ENCODE measurements at places on chromosomes 7 and 10.

GRCh38 chr7:32871624-32872371, 19.8 kb downstream of the KBTBD2 start:
- no peak for DNase-seq

DNA sequence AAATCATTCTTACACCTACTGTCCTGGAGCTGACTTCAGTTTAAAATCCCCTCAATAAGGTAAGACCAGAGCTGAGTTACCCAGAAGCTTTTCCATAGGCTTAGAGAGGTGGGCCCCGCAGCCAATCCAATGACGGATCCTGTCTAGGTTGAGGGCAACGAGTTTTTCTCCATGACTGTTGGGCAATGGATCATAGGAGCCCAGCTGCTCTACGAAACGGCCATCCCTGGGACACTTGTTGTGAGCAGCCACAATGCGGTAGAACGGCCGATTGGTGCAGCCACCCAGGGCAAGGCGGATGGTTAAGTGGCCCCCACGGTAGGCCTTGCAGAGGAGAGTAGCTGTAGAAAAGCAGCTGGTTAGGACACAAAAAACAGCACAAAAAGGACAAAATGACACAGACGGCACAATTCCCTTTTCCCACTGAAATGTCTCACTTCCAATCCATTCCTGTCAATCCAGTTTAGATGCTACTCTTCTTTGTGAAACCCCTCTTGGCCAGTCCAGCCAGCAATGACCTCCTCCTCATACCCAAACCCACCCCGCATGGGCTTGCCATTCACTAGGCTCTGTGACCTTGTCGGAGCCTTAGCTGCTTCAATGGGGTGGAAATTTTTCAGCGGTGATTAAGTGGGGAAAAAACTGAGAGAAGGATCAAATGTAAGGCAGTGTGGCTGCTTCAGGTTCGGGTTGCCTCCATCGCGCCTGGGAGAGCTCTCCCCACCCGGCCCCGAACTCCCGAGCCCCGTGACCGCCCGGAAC, 580 bp downstream of the MRPS16 start:
- DNase-seq, result no peak

- DNase-seq, result no peak
Observed at GRCh38 chr7:144474800-144475615, 71.5 kb upstream of the NOBOX start.

DNA sequence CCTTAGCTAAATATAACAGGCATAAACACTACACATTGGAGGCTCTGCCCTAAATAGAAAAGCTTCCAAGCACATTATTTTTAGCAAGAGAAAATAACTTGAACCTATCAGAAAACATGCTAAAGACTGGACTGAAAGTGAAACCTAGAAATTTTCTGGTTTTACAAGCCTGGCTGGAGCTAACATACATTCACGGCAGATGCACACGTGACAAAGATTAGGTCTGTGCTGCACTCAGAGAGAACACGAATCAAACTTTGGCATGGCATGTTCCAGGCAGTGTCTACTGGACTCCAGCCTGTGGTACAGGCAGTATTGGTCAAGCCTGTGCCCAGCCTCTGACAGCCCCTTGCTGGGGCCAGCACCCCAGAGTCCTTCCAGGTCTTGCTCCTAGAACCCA, 94.1 kb upstream of the PCBD1 start:
- no peak for DNase-seq

DNA sequence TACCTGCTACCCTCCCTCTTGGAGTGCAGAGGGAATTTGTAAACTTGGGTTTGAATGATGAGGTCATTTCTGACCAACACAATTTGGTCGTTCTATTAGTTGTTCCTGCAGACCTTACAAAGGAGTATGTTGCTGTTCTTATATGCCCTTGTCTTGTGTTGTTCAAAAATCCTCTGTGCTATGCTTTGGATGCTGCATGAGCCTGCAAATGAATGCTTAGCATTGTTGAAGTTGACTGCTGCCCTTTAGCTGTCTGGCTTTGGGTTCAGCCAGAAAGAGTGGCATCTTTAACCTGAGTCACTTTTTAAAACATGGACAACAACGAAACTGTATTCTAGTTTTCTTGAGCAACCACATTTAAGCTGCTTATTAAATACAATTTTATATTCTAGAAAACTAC, 80.3 kb downstream of the SND1 start:
- DNase-seq, result no peak

DNA sequence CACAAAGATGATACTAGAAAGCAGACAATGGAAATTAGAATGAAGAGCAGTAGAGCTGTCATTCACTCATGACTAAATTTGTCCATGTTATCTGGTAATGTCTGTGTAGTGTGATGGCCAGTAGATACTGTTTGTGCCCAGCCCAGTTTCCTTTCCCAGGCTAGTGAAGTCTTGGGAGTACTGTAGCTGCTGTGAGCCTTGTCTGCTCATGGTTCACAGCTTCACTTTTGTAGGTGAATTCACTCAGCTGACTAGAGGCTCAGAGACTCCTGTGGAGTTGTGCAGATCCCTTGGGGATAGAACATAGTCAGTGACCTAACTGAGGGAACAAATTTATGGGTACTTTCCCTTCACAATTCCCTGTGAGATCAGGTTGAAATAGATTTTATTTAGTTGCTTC, 572.5 kb downstream of the ARL4A start:
- DNase-seq, result no peak

DNA sequence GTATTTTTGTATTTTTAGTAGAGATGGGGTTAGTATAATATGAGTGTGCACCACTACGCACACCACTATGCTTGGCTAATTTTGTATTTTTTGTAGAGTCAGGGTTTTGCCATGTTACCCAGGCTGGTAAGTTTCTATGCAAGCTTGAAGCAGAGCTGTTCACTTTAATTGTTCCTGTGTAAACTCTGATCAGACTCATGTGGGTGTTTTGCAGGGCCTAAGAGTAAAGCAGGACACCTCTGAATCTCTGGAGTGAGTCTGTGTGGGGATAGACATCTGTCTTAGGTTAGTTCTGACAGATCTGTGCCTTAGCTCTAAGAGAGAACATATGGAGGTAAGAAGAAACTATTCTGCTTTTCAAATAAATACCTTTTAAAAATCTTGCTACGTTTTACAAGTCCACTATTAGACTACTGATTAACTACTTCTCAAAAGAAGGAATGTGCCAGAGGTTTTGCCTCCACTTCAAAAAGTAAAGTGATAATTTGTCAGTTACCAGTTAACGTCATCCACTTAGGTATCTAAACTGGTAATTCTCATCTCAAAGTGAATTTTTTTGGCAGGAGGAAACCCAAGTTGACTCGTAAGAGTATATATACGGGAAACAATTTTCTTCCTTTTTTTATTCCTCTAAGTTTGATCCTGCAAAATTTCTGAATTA, 1.1 kb downstream of the COL17A1 start:
- DNase-seq, result no peak

DNA sequence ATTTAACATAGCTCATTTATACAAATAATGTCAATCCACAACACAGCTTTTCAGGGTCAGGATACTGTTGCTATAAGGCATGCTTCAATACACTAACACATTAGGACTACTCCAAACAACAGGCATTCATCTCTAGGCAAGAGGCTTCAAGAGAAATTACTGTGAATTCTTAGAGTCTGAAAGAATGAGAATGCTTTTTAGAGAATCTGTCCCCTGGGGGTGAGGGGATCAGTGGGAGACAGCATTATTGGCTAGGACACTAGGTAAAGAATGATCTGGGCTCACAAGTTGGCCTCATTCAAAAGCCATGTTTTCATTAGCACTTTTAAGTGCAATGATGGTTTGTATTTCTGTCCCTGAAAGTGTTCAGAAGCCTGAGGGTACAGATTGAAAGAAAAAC, 132.6 kb downstream of the SEMA3D start:
- no peak for DNase-seq

- DNase-seq, result no peak
Observed at GRCh38 chr7:14858866-14859265, 43.7 kb downstream of the DGKB start.

DNA sequence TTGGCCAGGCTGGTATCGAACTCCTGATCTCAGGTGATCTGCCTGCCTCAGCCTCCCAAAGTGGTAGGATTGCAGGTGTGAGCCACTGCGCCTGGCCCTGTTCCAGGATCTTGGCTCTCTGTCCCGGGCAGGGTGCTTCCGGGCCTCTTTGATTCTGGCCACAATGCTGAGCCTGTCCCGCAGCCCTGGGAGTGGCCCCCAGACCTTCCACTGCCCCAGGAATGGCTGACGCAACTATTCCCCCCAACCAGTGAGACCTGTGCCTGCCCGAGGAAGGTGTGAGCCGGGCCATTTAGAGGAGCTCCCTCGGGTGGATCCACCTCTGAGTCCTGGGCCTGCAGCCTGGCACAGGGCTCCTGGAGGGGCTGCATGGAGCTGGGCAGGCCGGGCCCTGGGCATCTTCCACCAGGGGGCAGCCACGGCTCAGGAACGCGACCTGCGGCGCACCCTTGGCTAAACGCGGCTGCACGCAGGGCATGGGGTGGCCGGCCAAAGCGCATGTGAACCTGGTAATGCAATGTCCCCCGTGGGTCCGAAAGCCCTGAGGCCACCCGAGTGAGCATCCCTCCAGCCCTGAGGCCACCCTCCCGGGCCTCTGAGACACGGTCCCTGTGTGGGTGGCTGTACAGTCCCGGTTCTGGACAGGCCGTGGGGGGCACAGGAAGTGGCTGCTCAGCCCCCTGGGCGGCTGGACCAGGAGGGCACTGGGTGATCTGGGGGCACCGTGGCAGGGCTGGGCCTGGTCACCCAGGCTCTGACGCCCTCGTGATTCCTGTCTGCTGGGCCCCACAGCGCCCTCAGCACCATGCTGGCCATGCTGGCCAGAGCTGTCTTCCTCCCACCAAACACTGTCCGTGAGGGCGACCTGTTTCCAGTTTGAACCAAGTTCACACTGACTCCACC, 24.8 kb downstream of the GRIFIN start:
- DNase-seq, result peak; percentile 93

DNA sequence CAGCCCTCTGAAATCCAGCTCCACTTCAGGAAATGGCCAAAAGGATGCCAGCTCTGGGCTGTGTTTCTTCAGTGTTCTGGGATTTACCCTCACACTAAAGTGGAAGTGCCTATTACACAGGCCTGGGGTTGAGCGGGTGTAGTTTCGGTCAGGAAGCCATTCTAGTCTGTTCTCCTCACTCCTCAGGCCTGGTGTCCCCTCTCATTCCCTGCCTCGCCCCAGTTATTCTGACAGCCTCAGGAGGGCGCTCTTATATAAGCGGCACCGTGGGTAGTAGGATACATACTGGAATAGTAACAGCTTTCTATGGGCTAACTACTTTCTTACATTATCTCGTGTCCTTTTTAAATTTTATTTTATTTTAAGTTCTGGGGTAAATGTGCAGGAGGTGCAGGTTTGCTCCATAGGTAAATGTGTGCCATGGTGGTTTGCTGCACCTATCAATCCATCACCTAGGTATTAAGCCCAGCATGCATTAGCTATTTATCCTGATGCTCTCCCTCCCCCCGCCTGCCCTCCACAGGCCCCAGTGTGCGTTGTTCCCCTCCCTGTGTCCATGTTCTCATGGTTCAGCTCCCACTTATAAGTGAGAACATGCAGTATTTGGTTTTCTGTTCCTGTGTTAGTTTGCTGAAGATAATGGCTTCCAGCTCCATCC, 12.2 kb upstream of the LGI1 start:
- no peak for DNase-seq

DNA sequence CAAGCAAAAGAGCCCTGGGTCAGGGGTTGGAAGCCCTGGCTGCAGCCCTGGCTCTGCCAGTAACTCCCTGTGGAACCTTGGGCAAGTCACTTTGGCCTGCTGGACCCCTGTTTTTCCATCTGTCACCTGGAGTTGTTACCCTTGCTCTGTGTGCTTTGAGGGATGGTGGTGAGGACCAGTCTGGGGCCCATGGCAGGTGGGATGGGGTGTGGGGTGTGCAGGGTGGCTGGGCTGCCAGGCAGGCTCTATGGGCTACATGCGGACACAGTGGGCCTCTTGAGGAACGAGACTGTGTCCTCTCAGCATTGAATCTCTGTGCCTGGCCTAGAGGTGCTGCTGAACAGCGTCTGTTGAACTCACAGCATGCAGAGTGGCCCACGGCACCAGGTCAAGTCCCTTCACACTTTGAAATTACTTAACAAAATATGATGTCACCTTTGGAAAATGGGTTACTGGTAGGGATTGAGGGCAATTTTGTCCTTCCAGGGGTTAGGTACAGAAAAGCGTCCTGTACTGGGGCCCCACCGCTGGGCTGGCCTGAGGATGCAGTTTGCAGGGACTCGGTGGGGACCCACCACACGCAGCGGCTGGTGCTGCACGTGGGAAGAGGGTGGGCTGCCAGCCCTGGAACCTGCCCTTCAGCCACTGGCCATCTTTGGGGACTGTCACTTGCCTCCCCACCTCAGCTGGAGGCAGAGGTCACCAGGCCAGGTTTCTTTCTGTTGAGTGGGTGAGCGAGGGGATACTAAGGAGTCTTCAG, 45.3 kb downstream of the PRF1 start:
- no peak for DNase-seq

DNA sequence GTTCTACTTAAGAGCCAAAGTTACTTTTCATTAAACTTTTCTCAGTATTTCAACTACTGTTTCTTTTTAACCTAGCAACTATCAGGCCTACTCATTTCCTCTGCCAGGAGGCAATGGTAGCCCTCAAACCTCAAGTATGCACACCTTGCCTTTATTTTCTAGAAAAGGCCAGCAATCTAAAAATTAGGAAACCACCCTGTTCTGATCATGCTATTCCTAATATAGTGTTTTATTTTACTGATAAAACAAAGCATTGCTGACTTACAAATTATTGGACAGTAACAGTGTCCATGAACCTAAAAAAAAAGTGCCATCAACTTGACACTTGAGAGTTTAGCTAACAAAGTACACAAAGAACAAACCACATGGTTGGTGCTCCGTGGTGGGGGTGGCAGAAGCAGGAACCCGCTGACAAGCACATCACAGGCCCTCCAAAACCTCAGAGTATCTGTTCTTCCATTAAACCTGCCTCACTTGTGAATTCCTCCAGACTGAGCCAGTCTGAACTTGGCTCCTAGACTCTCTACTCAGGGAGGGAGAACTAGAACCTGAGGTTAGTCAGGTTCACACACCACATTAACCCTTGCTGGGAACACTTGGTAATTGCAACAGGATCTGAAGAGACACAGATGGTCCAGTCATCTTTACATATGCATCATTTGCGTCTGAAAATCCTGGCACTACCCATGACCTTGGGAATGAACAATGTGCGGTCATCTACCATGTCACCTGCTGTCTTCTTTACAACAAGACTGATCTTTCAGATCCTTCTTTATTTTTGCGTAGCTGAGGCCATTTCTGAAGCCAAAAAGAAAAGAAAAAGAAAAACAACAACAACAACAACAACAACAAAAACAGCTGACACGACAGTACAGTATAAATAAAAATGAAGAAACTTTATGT, 31.9 kb downstream of the PIP4K2A start:
- DNase-seq, result no peak

- no peak for DNase-seq
Observed at GRCh38 chr7:99021941-99022560, 121.9 kb downstream of the SMURF1 start.

- DNase-seq, result no peak
Observed at GRCh38 chr10:17737027-17737965, 14.7 kb upstream of the TMEM236 start.

DNA sequence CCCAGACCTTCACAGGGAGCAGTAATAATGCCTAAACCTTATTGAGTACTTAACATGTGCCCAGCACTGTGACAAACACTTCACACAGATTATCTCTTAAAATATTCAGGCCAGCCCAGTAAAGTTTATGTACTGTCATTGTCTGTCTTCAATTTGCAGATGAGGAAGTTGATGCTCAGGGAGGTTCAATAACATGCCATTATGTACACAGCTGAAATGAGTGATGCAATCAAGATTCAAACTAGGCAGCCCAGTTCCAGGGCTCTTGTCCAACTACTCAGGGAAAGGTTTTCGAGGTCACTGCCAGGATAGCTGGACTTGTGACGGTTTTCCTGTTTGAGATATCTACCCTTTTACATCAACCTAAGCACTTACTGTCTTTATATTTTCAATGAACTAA, 56.1 kb downstream of the AUTS2 start:
- no peak for DNase-seq

GRCh38 chr7:32273297-32273696, 203.1 kb upstream of the PDE1C start:
- DNase-seq, result no peak
